Activated naive CD4-positive, alpha-beta T cell (primary cell): ENCODE measurements at places on chromosomes 7 and 10.

GRCh38 chr7:119105381-119105780, 880.9 kb downstream of the ANKRD7 start:
- no peak for DNase-seq

GRCh38 chr10:117532003-117532385, 10.6 kb upstream of the EMX2 start:
- no peak for DNase-seq

DNA sequence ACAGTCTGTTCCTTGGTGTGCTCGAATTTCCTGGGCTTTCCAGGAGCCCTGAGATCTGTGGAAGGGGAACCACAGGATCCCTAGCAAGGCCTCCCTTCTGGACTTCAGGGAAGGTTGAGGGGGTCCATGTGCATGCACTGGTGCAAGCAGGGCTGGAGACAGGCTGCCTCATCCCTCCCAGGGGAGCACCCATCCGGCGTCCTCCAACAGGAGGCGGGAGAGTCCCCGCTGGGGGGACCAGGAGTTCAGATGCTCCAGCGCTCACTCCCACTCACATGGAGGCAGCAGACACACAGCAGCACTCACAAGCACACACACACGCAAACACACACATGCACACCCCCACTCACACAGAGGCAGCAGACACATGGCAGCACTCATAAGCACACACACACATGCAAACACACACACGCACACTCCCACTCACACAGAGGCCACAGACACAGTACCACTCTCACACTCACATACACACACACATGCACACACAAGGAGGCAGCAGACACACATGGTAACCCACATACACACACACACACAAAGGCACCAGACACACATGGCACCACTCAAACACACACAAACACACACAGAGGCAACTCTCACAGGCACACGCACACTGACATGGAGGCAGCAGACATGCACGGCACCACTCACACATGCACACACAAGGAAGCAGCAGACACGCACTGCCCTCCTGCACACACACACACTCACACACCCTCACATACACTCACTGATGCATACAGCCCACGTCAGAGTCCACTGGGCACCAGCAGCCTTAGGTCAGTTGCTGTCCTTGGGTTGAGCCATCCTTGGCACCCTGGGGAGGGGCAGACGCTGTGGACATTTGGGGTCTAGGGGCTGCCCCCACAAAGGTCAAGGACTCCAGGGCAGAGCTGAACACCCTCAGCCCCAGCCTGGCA, 247.0 kb upstream of the PPP2R2D start:
- no peak for DNase-seq

DNA sequence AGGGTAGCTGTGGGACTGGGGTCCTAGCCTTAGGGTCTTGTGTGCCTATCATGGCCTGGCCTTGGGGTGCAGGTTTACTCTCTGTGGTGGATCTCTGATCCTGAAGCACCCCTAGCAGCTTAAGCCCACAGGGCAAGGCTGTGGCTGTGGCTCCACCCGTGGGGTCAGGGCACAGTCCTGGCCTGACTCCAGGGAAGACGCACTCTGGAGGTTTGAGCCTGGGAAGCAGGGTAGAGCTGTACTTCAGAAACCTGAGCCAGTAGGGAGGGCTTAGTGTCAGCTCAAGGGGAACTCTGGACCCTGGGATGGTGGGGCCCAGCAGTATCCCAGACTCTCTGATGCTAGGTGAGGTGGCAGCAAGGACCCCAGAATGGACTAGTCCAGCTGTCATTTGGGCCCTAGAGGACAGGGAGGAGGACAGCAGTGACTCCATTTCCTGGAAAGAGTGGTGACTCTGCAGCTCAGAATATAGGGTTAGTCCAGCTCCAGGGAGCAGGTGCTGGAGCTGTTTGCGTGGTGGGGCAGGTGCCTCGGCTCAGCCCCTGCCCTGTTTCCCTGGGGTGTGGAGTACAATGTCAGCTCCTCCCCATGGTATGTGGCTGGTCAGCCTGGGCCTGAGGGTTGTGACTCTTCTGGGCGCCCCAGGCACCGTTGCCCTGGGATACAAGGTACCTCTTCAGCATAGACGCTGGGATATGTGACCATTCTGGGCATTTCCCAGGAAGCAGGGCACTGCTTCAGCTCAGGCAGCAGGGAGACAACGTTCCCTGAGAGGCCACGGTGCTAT, 15.8 kb downstream of the GTPBP4 start:
- DNase-seq, result no peak

DNA sequence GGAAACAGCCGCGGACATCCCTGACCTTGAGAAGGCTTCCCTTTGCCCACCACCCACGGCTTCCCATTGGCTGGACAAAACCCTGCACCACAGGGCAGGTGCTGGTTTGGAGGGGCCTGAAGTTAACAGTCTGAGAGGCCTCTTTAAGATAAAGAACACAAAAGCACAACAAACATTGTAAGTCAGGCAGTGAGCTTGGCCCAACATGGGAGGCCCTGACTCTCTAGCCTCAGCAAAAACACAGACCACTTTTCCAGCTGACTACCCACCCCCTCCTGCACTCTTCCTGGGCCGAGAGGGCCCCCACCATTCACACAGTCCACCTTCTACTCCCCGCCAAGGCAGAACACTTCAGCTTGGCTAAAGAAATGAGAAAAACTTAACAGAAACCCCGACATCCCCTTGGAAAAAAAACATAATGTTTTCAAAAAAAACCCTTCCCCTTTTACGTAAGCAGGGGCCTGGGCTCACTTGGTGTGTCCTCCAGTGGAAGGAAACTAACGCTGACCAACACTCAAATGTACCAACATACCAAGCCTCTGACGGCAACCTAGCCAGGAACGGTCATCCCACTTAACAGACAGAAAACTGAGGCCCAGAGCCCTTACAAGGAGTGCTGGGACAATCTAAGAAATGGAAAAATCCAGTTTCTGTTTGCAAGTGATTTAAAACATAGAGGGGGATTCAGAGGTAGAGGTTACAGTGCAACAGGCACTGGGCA, 80.9 kb downstream of the COBL start:
- DNase-seq, result no peak

DNA sequence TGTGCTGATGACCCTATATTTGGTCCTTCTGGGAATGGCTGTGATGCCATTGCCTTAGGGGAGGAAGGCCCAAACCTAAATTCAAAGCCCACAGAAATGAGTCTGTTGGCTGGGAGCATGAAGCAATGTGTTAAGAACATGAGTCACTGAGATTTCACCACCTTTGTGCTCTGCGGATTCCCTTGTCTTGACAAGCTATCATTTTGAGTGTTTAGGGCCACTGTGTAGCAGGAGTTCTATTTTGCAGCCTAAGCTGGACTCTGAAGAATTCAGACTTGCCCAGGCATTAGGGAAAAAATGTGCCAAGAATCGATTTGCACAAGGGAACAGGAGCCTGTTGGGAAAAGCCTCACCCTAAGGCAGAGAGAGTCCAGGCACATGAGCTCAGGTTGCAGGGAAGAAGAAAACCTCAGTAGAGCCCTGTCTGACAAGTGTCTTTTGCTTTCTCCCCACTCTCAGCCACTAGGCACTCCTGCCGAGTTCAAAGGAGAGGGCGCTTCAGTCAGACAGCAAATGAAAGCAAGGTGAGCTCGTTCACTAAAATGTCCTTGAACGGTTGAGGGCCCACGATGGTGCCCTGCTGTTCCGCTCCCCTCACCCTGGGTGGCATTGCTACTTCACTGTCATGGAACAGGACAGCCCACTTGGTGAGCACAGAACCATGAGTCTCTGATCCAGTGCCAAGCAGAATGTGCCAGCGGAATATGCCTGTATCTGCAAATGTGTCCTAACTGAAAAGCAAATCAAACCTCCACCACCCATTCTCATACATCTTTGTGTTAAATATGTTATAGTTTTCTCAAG, 93.6 kb downstream of the PRLHR start:
- DNase-seq, result no peak

GRCh38 chr10:14377591-14378175, 47.0 kb upstream of the FRMD4A start:
- no peak for DNase-seq

GRCh38 chr10:12349629-12350166, 351 bp downstream of the CAMK1D start:
- DNase-seq, result no peak

DNA sequence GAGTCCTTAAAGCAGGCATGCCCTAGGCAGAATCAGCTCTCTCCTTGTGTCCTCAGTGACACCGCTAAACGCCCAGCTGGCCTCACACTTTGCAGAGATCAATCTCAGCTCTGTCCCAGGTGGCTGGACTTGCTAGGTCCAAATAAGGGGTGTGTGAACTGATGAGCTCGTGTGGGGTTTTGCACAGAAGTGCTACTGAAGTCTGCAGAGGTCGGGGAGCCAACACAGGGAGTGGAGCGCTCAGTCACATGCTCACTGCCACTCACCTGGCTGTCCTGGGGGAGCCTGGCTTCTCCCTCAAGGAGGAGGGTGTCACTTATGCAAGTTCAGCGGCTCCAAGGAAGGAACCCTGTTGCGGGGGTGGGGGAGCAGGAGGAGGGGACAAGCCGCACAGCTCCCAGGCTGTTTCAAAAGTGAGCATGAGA, 2.0 kb downstream of the ELN start:
- no peak for DNase-seq

DNA sequence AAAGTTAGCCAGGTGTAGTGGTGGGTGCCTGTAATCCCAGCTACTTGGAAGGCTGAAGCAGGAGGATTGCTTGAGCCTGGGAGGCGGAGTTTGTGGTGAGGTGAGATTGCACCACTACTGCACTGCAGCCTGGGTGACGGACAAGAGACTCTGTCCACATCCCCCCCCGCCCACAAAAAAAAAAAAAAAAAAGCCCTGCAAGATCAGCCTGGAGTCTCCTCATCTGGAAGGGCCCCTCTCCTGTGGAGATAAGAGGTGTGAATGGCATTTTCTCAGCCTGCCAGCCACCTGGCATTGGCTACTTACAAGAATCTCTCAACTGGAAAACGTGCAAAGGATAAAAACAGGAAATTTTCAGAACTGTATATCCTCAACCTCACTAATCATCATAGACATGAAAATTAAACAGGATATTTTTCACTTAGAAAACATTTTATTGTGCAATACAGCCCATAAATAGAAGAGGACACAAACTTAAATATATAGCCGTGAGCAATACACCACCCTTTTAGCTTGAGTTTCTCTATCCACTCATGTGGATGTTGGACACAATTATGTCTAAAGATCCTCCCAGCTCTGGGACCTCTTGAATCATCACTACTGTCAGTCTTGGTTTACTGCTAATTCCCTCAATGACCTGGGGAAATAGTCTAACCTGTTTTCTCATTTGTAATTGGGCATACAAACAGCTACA, 11.3 kb upstream of the TSPAN15 start:
- DNase-seq, result no peak

DNA sequence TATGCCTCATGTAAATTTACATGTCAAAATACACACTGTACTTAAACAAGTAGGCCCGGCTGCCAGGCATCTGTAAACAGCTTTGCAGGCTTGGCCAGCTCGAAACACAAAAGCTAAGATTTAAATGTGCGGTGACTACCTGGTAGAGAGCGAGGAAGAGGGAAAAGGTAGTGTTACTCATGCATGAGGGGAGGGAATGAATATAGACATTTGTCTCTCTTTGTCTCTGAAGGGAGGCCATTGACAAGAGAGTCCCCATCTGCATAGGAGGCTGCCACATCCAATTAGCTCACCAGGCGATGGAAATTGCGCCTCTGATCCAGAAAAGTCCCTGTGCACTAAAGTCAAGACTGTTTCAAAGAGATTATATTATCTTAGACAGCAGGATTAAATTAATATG, 535.8 kb downstream of the PTPRN2 start:
- no peak for DNase-seq

- no peak for DNase-seq
These were observed 1288.5 kb downstream of the GATA3 start for GRCh38 chr10:9342885-9343570.

DNA sequence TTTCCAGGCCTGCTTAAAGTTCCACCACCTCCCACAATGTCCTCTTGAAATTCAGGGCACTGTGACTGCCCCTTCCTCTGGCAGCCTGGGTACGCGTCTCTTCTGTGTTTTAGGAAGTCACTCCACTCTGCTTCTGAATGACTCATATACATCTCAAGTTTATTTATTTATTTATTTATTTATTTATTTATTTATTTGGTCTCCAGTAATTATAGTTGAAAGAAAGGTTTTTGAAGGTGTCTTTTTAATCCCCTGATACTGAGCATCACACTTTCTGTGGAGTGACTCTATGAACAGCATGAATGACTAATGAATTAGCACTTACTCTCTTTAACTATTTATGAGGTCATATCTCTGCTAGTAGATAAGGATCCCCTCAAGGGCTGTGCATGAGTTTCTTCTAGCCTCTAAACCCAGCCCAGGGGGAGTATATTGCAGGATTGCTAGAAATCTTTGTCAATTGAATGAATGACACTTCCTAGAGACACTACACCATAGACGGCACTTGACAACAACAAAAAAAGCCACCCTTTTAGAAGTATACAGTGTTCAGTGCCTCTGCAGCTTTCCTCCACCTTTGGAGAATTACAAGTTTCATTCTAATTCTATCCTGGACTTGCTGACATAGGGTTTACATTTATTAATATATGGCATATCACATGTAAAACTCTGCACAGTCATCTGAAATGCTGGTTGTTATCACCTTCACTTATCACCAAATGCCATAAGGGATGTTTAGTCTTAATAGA, 2.1 kb downstream of the MACC1 start:
- no peak for DNase-seq
